ENCODE measurements at places on chromosomes 4 and X. TPM values are rescaled to one million over a fixed set of nuclear protein-coding genes. Genes with fewer than 3 reads are reported as not detected.

GRCh38 chrX:1852082-1852481, 237.2 kb downstream of the ASMT start:
- no peaks in the 10 kb centered on the region for H3K36me3 ChIP-seq
- no peaks in the 10 kb centered on the region for H3K27me3 ChIP-seq
- DNase-seq: no peak
- no peaks in the 10 kb centered on the region for H3K4me1 ChIP-seq
- no peak overlapping the region for H3K27ac ChIP-seq

GRCh38 chr4:37882665-37883296, 8.1 kb upstream of the TBC1D1 start:
- no peaks in the 10 kb centered on the region for H3K4me1 ChIP-seq
- H3K4me3 ChIP-seq: no peak overlapping the region
- no peak for DNase-seq
- no peak overlapping the region for H3K27ac ChIP-seq
- H3K27me3 ChIP-seq: peaks cover 3% of the 10 kb centered on the region
- no peaks in the 10 kb centered on the region for H3K36me3 ChIP-seq

DNA sequence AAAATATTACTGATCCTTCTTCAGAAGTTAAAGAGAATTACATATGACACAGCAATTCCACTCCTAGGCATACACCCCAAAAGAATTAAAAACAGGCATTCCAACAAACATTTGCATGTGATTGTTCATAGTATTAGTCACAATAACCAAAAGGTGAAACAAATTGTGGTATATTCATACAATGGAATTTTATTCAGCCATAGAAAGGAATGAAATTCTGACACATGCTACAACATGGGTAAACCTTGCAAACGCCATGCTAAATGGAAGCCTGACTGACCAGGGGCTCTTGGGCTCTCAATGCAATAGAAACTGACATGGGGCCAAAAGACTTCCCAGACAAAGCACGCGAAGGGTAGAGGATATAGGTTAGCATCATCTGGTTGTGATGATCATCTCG, 62.1 kb upstream of the S100G start:
- H3K4me3 ChIP-seq: no peak overlapping the region
- DNase-seq: no peak
- no peaks in the 10 kb centered on the region for H3K36me3 ChIP-seq
- H3K4me1 ChIP-seq: no peaks in the 10 kb centered on the region
- H3K27ac ChIP-seq: no peak overlapping the region

DNA sequence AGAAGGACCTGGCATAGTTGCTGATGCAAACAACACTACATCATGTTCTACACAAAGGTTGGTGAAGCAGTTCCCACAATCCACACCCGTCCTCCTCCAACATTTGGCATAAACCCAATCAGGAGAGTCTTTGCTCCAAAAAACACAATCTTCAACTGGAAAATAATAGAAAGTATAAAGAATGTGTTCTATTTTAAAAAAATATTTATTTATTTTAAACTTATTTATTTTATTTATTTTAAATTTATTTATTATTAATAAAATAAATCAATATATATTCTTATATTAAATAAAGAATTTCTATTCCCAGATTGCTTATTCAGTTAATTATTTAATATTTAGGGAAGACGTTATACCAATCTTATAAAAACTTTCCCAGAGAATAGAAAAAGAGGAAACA, 1753.7 kb upstream of the AGA start:
- no peaks in the 10 kb centered on the region for H3K36me3 ChIP-seq
- H3K4me1 ChIP-seq: no peaks in the 10 kb centered on the region
- H3K4me3 ChIP-seq: no peak overlapping the region
- no peaks in the 10 kb centered on the region for H3K27me3 ChIP-seq
- DNase-seq: no peak

DNA sequence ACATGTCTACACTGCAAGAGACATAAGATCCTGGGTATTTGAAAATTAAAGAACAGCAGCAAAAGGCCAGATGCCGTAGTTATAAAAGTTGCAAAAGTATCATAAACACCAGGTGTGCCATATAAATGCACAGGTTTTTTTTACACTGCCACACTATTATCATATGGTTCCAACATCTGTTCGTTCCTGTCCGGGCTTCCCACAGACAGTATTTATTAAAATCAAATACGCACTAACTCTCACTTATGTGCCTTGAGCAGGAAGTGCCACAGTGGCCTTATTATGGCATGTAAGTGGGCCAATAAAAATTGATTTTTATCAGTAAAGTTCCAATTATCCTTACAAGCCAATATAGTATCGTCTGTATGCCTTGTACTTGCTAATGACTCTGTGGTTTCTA, 873.2 kb downstream of the RPA4 start:
- no peak overlapping the region for H3K27ac ChIP-seq
- DNase-seq: no peak
- no peak overlapping the region for H3K4me3 ChIP-seq
- H3K27me3 ChIP-seq: no peaks in the 10 kb centered on the region

GRCh38 chr4:8502836-8503585, 62.4 kb downstream of the TRMT44 start:
- H3K36me3 ChIP-seq: no peaks in the 10 kb centered on the region
- H3K27me3 ChIP-seq: no peaks in the 10 kb centered on the region
- no peak for DNase-seq
- H3K4me1 ChIP-seq: no peaks in the 10 kb centered on the region

- H3K4me1 ChIP-seq: peaks cover 27% of the 10 kb centered on the region
- H3K27ac ChIP-seq: peak within 1 kb of the TSS; percentile 82
- H3K27me3 ChIP-seq: no peaks in the 10 kb centered on the region
- H3K4me3 ChIP-seq: peak within 1 kb of the TSS; percentile 87
- DNase-seq: peak; percentile 66
These were observed at the start of gene SLC9B2 for GRCh38 chr4:103076747-103077347. Gene SLC9B2, minus strand, starts transcription at chr4:103076761. Its CDS starts 9,211 bp downstream, at chr4:103067550.

DNA sequence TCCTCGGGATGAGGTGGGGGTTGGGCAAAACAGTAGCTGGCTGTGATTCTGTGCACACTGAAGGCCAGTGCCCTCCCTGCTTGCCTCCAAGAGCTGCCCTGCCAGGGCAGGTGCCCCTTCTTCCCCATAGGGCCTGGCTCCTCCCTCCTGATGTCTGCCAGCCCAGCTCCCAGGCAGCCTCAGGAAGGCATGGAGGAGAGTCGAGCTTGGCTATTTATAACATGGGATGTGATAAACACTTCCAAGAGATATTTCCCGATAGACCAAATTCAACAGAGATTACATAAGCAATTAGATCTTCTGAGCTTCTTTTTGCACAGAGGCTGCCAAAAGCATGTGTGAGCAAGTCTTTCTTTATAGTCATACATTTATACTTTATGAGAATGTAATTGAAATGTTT, 45.3 kb upstream of the PJA1 start:
- H3K27ac ChIP-seq: no peak overlapping the region
- H3K36me3 ChIP-seq: no peaks in the 10 kb centered on the region
- H3K4me3 ChIP-seq: no peak overlapping the region
- H3K4me1 ChIP-seq: no peaks in the 10 kb centered on the region
- no peaks in the 10 kb centered on the region for H3K27me3 ChIP-seq

TDO2 gene
- total RNA-seq: not detected

PAK3 gene
- 3.7 TPM for total RNA-seq

CFAP99 gene
- total RNA-seq: 0.20 TPM

PF4V1 gene
- total RNA-seq: 3.0 TPM
